Stimulated activated CD4-positive, alpha-beta T cell treated with anti-CD3 and anti-CD28 coated beads, Interleukin-2, amount 100 ng/mL, for 24 hours (primary cell): ENCODE measurements at places on chromosomes 2 and 18.

GRCh38 chr18:48608581-48608980 lies 69.8 kb downstream of the CTIF start:
- no peak for DNase-seq

- no peak for DNase-seq
These were observed 8.6 kb upstream of the MALL start for GRCh38 chr2:110124038-110124825.

GRCh38 chr2:38415728-38416291 lies 38.7 kb upstream of the ATL2 start:
- DNase-seq, result no peak

DNA sequence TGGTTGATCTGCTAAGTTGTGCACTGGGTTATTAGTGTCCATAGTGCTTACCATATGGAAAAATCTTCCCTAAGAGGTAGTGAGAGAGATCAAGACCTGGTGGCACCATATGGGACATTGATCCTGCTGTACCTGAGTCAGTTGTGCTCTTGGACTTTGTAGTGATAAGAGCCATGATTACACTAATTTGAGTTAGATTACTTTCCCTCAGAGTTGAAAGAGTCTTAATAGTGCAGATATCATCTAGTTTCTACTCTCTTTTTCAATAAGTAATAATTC lies 114.2 kb downstream of the KCNE4 start:
- no peak for DNase-seq

DNA sequence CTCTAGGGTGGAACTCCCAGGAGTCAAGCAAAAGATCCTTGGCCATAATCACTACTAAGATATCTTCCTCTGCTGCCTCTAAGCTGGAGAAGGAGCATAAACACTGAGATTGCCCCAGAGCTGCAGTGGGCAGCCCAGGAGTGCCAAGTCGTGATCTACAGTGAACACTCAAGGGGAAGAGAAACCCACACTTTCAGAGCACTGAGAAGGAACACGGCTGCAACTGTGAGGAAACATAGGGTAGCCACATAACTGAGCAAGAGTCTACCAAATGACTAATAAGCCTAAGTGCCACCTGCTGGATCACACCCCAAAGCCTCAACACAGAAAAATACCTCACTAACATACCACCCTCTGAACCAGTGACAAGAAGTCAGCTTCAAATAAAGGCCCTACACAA lies 79.6 kb upstream of the RAB12 start:
- DNase-seq, result no peak

DNA sequence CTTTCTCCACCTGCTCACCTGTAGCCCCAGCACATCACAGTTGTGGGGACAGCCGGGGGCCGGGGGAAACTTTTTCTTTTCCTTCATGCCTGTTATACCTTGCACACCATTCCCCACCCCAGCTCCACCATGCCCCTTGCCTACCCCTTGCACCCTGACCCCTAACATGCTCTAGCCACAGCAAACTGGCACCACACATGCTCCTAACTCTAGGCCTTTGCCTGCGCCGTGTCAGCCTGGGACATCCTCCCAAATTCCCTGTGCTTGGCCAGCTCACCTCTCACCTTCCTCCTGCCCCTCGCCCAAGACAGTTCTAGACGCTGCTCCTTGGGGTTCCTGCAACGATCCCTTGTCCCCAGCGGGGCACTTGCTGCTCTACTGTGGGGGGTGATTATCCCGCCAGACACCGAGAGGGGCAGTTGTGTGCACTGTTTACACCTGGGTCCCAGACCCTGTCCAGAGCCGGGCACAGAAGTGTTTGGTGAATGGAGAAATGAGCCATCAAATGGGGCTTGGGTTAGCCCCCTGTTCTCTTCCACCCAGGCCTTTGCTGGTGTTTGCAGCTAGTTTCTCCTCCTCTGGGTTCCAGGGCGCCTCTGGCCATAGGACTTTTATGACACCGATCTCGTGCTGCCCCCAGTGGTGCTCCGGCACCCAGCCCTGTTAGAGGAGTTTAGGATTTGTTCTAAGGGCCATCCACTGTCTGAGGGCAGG lies 129.8 kb downstream of the CTIF start:
- DNase-seq, result no peak

DNA sequence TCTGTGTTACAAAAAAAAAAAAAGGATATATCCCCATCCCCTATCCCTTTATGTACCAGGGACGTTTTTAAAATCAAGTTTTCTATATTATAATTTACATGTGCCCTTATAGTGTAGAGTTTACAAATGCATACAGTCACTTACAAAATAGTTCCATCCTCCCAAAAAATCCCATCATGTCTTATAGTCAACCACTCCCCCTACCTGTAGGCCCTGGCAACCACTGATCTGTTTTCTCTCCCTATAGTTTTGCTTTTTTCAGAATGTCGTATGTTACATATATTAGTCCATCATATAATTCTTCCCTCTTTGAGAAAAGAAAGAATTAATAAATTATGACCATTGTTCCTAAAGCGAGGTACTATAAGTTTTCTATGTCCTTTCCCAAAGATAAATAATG lies 17.8 kb downstream of the CFAP210 start:
- DNase-seq, result no peak

DNA sequence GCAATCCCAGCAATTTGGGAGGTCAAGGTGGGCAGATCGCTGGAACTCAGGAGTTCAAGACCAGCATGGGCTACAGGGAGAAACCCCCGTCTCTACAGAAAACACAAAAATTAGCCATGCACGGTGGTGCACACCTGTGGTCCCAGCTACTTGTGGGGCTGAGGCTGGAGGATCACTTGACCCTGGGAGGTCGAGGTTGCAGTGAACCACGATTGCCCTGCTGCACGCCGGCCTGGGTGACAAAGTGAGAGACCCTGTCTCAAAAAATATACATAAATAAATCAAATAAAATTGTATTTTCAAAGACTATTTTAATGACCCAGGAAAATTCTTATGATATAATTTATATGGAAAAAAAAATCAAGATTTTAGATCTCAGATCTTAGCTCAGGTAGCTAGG lies 191.5 kb downstream of the ZFP36L2 start:
- DNase-seq, result no peak

DNA sequence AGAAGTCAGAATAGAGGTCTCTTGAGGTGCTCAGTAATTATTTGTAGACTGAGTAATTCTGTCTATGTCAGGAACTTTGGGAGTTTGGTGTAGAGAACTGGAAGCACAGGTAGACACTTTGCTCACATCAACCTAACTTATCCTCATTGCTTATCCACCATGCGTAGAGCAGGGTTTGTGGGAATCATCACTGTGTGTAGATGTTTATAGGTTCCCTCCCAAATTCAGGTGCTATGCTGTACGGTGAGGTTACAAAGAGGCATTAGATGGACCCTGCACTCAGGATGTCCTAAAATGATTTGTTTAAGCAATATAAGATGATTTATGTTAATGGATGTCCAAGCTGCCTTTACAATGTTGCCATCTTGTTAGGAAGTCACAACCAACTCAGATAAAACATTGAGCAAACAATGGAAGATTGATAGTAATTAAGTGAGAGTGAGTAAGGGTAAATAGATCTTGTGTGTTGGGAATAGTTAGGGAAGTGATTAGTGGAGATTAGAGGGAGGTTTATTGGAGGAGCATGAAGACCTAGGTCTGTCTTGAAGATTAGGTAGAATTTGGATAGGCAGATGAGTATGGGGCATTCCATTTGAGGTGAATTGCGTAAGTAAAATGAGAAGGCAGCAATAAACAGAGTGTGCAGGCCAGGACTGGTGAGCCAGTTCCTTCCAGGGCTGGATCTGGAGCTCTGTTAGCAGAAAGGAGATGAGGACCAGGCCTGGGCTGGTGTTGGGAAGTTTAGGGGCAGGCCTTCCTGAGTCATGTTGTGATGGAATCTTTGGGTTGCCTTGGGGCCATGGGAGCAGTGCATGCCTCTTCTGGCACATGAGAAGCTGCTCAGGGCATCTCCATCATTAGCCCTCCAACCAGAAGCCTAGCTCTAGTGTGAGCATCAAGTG lies 12.1 kb downstream of the EPAS1 start:
- DNase-seq, result no peak

GRCh38 chr2:177407031-177407430 lies 14.5 kb downstream of the AGPS start:
- no peak for DNase-seq
